Activated naive CD8-positive, alpha-beta T cell treated with anti-CD3 and anti-CD28 coated beads, Interleukin-2, amount 10 ng/mL, durations not matched to agents 7 days and 5 days (primary cell): ENCODE measurements at places on chromosomes 1 and 21.

DNA sequence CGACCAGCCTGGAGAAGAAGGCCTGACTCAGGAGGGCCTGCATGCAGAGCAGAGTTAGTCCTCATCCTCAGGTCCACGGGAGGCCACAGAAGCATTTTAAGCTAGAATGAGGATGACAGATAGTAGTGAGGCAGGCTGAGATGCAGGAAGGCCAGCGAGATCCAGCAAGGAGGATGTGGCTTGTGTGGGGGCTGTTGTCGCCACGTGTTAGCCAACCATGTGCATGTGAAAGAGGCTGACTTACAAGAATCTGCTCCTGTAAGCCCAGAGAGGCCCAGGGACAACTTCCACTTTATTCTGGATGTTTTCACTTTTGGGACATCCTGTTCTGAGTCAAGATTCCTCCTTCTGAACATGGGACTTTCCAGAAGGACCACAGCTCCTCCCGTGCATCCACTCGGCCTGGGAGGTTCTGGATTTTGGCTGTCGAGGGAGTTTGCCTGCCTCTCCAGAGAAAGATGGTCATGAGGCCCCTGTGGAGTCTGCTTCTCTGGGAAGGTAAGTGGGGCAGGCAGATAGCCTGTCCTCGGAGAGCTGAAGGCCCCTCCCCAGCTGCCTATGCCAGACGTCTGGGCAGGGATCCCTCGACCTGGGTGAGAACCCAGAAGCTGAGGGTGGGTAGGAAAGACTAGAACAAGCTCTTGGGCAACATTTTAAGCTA is at the start of gene SLAMF8:
Gene SLAMF8 (plus strand): TSS at position 433 of the 661 bp plus-strand sequence. CDS start 26 bp downstream, at position 459.
- DNase-seq, result peak; percentile 72

DNA sequence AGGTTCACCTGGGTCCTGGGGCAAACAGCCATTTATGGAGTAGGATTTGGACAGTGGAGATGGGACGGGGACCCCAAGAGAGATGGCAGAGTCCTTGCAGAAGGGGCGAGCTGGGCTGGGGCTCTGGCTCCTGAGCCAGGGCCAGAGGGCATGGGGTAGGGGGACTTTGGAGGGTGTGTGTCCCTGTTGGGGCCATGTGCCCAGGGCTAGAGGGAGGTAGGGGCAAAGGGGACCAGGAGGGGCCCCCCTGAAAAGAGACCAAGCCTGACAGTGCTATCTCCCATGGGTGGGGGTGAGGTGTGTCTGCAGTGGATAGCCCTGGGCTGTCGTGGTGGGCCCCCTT is 92.3 kb downstream of the TRIM11 start:
- peak; percentile 13 for DNase-seq

- DNase-seq, result no peak
These were observed 1089.8 kb upstream of the NCAM2 start for GRCh38 chr21:19908390-19908789.

DNA sequence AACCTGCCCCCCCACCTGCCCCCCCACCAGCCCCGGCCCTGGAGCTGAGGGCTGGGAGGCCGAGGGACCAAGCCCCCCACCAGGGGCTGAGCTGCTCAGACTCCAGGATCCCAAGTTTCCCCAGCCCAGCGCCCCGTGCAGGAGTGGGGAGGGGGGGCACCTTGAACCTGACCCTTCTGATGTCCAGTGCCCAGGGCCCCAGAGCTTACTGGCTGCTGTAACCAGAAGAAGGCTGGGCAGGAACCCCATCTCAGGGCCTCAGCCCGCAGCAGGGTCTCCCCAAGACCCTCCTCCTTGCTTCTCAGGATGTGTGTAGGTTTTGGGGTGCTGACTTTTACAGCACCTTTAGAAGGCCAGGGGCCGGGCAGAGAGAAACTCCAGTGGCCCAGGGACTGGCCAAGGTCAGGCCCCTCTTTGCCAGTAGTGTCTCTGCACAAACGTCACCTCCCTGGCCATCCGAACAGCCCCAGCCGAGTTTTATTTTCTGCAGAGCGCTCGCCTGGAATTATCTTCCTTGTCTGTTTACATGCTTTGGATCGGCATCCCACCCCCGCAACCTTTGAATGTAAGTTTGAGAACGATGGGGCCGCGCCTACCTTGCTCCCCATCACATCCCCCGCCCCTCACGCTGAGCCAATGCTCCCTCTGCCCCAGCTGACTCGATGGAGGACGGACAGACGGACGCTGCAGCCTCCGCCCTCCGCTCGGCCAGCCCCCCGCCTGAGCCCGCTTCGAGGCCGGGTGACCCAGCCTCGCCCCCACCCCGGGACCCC is 70.1 kb upstream of the CASZ1 start:
- DNase-seq, result no peak

DNA sequence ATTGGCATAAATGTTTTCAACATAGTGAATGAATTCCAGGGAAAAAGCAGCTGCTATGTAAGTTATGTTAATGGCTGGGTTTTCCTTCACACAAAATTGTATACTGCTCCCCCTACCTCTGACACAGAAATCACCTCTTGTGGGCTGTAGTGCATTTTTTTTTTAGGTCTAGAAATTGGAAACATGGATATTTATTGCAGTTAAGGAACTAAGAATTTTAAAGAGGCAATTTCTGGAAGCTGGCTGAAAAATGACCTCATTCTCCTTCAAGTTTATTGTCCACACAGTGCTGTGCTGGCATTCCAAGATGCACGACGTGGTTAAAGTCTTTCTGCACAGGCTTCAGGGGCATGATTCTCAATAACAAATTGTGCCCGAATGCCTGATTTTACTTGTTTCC is 1424.2 kb downstream of the MRPL39 start:
- DNase-seq, result no peak

- DNase-seq, result no peak
These were observed 549.2 kb downstream of the PTPRU start for GRCh38 chr1:29785554-29785953.

- no peak for DNase-seq
These were observed 488 bp downstream of the DBT start for GRCh38 chr1:100249155-100249536.

GRCh38 chr1:169867012-169867675 is 26.6 kb downstream of the SCYL3 start:
- DNase-seq, result no peak

- no peak for DNase-seq
These were observed 1.1 kb downstream of the MGST3 start for GRCh38 chr1:165632152-165632469.

- DNase-seq, result no peak
These were observed 277.0 kb upstream of the BRINP3 start for GRCh38 chr1:190754666-190755065.

DNA sequence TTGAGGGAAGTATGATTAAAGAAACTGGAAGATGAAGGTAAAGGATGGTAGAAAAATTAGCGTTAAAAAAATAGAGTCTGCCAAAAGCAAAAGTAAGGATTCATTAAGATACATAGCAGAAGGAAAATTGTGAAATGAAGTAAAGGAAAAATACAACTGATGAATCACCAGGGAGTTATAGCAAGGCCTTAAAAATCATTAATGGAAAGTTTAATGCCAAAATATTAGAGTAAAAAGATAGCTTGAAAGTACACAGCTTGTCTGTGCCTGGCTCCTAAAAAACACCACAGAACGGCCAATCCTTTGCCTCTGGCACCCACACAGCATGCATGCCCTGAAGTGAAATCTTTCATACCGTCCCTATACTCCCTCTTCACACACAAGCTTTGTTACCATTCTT is 66.9 kb upstream of the APOBEC4 start:
- DNase-seq, result no peak

GRCh38 chr1:159005161-159005560 is 4.5 kb upstream of the IFI16 start:
- DNase-seq, result no peak

- DNase-seq, result no peak
These were observed 91.9 kb upstream of the COG2 start for GRCh38 chr1:230550428-230550827.

- DNase-seq, result no peak
These were observed 37.9 kb upstream of the RHOU start for GRCh38 chr1:228697207-228698016.
